ENCODE measurements at places on chromosomes 4 and X.
A peak's percentile ranks its signal among the peaks of the same experiment; 100 is the strongest.

DNA sequence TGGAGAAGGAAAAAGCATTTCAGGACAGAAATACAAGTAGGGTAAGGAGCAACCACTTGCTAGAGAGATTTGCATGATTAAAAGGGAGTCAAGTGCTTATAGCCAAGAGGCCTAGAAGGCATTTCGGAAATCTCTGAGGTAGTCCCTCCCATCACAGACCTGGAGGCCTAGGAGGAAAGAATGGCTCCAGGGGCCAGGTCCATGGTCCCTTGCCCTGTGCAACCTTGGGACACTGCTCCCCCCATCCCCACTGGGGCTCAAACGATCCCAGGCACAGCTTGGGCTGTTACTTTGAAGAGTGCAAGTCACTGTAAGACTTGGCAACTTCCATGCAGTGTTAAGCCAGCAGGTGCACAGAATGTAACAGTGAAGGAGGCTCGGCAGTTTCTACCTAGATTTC is 51.2 kb upstream of the FBXW7 start:
- DNase-seq = no peak

DNA sequence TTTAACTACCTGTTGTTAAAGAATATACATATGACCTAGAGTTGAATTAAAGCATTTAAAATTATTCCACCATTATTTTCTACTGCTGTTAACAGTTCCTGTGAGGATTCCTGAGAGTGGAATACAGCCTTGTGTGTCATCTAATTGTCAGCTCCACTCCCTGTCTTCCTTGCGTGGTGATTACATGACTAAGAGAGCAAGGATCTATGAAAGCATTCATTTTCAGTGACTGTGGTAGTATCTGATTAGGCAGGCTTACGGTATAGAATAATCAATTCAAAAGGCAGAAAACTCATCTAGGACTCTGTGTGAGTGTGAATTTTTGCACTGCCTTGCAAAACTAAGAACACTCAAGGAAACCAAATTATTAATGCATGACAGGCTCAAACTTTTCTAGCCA is 577.8 kb downstream of the SH3BGRL start:
- no peak for DNase-seq

DNA sequence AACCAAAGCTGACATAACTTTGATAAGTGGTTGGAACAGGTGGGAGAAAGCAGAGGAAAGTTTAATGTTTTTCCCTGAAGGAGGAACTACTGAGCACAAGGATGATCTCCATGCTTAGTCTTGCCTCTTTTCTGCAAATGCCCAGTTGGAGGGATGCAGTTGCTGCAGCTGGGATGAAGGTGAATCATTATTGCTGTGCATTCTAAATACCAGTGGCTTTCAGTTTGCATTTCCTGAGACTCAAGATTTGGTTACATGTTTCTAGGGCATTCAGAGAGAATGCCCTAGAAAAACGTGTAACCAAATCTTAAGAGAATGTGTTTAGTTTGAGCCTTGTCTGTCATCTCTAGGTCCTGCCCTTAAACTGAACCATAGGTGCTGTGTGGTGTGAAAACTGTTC is 42.2 kb downstream of the METTL14 start:
- DNase-seq = no peak

GRCh38 chr4:119715490-119716445 is 87.2 kb upstream of the PDE5A start:
- DNase-seq = no peak

GRCh38 chr4:120132935-120133334 is 66.3 kb upstream of the MAD2L1 start:
- DNase-seq = no peak

- DNase-seq = no peak
These were observed 854.2 kb downstream of the CENPC start for GRCh38 chr4:66691101-66691500.

DNA sequence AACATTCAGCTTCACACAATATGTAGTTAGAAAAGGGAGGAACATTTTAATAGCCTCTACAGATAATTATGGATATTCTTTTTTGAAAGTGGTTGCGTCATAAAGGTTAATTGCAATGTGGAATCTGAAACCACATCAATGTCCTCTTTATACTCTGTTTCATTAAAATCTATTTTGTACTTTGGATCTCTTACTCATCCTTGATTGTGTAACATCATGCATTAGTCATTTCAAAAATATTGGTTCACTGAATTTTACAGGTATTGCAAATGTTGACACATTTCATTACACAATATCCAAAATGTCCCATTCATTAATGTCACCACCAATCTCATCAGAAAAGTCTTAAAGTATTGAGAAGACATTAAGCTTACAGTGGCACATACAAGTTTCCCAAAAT is 62.7 kb upstream of the USP9X start:
- no peak for DNase-seq

- no peak for DNase-seq
These were observed 75.7 kb upstream of the LRPAP1 start for GRCh38 chr4:3607690-3608552.

DNA sequence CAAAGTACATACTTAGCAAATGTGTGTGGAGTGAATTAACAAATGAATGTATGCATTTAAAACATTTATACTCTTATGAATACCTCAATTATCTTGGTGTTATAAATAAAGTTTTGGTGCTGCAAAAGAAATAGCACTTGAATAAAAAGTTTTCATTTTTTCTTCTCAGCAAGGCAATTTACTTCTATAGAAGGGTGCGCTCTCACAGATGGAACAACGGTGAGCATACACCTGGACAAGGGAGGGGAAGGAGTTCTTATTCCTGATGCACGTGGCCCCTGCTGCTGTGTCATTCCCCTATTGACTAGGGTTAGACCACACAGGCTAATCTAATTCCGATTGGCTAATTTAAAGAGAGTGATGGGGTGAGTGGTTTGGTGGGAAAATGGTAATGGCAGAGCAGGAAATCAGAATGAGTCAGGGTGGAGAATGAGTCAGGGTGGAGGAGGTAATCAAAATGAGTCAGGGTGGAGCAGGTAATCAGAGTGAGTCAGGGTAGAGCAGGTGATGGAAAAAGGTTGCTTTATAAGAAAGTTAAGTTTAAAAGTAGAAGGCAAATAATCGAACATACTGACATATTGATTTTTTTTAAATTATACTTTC is 28.2 kb upstream of the PGK1 start:
- no peak for DNase-seq

GRCh38 chr4:73816814-73817213 is 19.7 kb upstream of the CXCL6 start:
- no peak for DNase-seq

DNA sequence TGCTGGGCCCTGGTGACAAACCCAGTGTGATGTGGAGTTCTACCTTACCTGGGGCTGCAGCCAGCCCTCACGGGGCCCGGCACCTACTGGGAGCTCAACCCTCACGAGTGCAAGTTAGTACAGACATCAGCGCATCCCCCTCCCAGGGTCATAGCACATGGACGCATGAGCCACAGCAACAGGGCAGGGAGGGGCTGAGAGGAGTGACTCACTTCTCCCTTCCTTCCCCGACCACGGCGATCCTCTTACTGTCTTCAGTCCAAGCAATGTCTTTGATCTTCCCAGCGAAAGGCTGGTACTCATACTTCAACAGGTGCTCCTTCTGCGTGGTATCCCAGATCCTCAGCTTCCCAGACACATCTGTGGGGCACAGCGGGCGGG is 17.8 kb downstream of the WDR1 start:
- no peak for DNase-seq

DNA sequence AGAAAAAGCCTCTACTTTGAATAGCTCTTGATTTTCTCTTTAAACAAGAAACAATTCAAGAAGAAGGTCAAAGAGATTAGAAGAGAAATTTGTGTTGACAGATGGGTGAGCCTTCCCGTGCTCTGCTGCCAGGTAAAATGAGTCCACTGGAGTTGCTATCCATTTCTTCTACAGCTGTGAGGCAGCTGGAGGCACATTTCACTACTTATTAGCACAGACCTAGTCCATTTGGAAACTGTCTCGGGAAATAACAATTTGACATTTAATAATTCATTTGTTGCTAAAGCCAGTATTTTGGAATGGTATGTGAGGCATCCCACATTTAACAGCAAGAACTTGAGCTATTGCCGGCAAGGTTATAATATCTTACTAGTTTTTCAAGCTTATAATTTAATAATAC is 396.8 kb upstream of the GRIA3 start:
- no peak for DNase-seq

GRCh38 chr4:183828125-183828524 is 77.0 kb upstream of the STOX2 start:
- no peak for DNase-seq

DNA sequence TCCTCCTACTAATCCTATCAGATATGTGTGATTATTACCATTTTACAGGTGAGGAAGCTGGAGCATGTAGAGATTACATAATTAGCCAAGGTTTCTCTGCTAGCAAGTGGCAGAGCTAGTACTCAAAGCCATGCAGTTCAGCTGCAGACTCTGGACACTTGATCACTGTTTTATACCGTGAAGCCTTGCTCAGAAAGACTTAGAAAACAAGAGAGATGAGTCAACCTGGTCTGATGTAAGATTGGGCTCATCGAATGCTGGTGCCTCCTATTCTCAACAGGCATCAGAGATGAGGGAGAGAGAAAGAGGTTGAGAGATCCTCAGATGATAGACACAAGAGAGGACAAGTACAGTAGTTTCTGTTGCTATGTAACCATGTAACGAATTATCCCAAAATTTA is 19.0 kb upstream of the PDE5A start:
- no peak for DNase-seq

DNA sequence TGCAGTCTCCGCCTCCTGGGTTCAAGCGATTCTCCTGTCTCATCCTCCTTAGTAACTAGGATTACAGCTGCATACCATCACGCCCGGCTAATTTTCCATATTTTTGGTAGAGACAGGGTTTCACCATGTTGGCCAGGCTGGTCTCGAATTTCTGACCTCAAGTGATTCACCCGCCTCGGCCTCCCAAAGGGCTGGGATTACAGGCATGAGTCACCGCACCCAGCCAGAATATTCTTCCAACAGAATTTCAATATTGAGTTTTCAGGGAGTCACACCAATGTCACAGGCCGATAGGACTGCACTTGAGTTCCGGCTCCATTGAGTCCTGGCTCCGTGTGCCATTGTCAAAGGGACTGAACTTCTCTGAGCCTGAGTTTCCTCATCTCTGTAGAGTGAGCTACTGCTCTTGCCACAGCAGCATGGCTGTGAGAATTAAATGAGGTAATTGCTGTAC is 82.9 kb downstream of the CLCN4 start:
- no peak for DNase-seq

- no peak for DNase-seq
These were observed 15.7 kb downstream of the ADGRA3 start for GRCh38 chr4:22500128-22500611.

DNA sequence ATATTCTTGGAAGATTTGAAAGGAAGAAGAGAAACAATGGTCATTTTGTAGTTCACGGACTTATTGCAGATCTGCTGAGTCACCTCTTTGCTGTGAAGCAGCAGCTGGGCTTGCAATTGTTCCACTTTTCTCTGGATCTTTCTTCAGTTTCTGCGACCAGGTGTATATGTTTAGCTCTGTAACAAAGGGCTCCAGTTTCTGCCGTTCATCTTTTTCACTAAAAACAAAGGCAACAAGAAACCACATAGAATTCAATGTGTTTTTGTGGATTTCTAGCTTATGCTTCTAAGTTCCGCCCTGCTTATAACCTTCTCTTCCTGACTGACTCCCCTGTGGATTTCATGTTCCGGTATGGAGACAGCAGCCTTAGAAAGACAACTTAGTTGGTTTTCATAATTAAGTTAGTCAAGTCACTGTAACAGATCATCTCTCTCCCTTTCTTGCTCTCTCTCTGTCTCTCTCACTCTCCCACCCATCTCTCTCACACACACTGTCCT is 121.6 kb upstream of the EPHA5 start:
- no peak for DNase-seq

DNA sequence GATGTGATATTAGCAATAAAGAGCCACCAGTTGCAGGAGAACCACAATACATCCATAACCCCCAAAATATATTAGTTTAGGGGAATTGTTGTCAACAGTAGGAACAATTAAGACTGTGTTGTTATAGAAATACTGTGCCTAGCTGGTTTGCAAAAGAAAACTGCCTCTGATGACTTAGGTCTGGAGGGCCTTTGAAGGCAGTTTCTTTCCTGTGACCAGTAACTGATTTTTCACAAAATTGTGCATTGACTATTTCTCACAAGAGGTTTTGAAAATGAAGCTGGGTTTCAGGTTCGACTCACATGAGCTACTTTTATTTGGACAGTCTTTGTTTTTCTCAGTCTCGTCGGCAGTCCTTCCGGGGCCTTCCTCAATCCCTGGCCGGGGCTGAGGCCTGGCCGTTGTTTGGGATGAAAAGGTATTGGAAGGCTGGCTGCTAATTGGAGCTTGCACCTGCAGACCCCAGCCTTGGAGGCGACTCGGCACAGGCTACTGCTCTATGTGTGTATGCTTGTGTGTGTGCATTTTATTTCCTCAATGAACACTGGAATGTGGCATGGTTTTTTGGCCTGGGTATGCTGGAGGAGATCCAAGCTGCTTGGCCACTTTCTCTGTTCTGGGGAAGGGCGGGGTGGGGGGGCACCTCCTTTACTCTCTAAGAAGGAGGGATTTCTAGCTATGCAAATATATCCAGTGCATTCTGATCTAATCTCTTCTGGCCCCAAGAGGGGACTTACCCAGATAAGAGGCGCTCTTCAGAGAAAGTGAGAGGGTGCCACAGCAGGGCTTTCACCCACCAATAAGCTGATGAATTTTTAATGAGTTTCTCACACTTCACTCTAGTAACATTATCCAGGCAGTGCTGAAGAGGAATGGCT is 49.5 kb upstream of the LNX1 start:
- DNase-seq = no peak

- DNase-seq = no peak
These were observed 102.8 kb downstream of the ITIH6 start for GRCh38 chrX:54695231-54695630.

DNA sequence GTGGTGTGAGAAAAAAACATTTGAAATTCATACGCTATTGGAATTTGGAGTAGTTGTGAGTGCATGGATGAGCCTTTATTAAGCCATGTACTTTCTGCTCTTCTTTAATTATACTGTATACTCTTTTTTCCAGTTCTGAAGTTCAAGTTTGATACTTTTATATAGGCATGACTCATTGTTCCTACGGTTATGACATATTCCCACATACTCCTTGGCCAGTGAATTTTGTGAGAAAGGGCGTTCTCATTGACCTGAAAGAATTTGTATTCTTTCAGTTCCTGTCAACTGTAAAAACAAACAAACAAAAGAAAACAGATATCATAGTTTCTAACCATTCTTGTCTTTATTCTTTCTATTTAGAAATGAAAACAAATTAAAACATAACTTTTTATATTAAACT is 407.3 kb downstream of the MAPK10 start:
- DNase-seq = no peak

DNA sequence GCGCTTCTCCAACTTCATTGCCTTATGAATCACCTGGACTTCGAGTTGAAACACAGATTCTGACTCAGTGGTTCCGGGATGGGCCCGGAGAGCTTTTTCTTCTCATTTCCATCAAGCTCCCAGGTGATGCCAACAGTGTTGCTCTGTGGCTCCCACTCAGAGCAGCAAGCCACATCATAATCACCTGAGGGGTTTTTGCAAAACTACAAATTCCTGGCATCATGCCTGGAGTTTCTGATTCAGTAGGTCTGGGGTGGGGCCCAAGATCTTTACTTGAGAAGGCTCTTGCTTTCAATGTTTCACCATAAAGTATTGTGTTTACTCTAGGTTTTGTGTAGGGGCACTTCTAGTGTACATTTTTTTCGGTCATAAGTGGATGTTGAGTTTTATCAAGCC is 7.0 kb downstream of the MTM1 start:
- peak; percentile 35 for DNase-seq
